Stimulated activated CD4-positive, alpha-beta T cell treated with anti-CD3 and anti-CD28 coated beads, Interleukin-15, amount 100 ng/mL, for 1 hour (primary cell): ENCODE measurements at places on chromosomes 4 and X.

GRCh38 chrX:134600714-134601113, 57.6 kb downstream of the PLAC1 start:
- DNase-seq = no peak

- DNase-seq = no peak
Measured at GRCh38 chr4:14169460-14169859, 541.9 kb upstream of the BOD1L1 start.

GRCh38 chrX:51862920-51863319, 30.5 kb upstream of the MAGED1 start:
- no peak for DNase-seq

- no peak for DNase-seq
Measured at GRCh38 chrX:139025816-139026215, 314.3 kb upstream of the FGF13 start.

DNA sequence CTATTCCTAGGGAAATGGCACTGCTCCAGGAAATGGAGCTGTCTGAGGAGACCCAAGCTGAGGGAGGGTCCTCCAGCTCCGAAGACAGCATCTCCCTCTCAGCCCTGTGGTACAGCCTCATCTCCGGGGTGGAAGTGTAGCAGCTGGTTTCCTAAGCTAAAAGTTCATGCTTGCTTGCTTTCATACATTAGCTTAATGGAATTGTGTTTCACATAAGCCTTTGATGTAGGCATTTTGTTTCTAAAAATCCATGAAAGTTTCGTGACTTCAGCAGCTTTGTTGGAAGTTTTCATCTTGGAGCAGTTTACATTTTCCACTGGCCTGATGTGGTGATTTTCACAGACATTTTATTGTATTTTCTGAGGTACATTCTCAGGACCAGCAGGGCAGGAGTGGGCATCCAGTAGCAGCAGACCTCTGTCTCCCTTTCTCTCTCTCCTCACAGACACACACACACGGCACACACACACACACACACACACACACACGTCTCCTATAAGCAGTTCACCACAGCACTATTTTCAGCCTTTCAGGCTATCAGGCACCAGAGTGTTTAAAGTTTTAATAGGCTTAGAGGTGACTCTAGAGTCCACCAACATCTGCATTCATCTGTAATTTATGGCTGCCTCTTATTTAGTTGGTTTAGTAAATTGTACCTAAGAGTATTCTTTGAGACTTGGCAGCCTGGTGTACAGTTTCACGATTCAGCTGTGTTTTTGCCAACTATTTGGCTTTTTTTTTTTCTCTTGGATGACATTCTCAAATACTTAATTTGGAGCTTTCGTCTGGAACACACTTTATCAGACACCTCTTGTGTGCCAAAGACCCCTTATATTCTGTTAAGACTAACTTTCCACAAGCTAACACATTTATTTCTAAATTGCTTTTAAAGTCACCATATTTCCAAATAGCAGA, 225.8 kb upstream of the SFRP2 start:
- DNase-seq = no peak

DNA sequence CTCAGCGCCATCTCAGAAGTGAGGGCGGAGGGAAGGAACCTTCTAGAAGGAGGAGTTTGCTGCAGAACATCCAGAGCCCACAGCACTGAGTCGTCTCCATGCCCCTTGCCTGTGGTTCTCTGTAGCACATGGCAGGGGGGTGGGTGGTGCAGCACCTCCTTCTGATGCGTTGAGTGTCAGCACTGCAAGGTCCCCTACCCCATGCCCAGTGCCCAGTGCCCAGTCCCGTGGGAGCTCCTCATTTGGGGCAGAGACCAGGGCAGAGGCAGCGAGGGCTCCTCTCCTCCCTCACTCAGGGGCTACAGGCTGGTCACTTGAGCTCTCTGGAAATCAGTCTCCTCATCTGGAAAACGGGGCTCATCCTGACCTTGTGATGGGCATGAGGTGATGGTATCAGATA, 78.1 kb downstream of the HTRA3 start:
- DNase-seq = no peak

- DNase-seq = no peak
Measured at GRCh38 chr4:124945422-124945821, 232.9 kb upstream of the ANKRD50 start.
